ENCODE measurements at places on chromosomes 6 and 20.

GRCh38 chr6:72783666-72784065, 161.8 kb downstream of the KCNQ5 start:
- DNase-seq: no peak

GRCh38 chr6:27502508-27503435, 29.9 kb upstream of the ZNF184 start:
- peak; percentile 77 for DNase-seq

GRCh38 chr20:57691699-57692098, 18.1 kb downstream of the PMEPA1 start:
- no peak for DNase-seq

GRCh38 chr6:49264909-49265308, 198.1 kb downstream of the MMUT start:
- no peak for DNase-seq

- no peak for DNase-seq
Observed at GRCh38 chr6:97412511-97412910, 129.5 kb upstream of the MMS22L start.

DNA sequence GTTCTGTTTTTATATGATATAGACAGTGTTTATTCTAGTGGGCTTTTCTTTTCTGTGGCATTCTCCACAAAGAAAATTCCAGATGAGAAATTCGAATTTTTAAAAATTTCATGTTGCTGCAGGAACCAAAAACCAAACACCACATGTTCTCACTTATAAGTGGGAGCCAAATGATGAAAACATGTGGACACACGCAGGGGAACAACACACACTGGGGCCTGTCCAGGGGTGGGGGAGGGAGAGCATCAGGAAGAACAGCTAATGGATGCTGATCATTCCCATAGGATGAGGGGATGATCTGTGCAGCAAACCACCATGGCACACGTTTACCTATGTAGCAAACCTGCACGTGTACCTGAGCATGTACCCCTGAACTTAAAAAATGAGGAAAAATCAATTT, 499.0 kb upstream of the SLC35B3 start:
- DNase-seq: no peak

DNA sequence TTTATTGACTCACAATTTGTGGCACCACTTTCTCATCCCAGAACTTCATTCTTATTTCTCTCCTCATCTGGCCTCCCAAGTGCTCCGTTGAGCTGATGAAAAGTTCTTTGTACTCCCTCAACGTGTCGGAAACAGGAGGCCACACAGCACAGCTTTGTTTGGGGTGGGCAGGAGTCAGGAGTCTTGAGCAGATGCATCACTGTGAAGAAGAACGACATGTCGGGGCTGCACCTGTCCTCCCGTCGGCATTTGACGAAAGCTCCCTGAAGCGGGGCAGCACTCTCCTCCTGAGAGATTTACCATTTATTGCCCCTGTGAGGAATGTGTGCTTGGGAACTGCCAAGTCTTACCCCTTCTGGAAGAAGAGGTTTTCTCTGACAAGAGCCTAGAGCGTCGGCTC, 28.1 kb downstream of the TAF8 start:
- DNase-seq: no peak
